Stimulated activated CD4-positive, alpha-beta T cell treated with anti-CD3 and anti-CD28 coated beads, Interleukin-4, amount 100 ng/mL, for 4 hours (primary cell): ENCODE measurements at places on chromosomes 1 and 21.

- no peak for DNase-seq
Measured at GRCh38 chr1:94281361-94282142, 44.2 kb upstream of the ARHGAP29 start.

DNA sequence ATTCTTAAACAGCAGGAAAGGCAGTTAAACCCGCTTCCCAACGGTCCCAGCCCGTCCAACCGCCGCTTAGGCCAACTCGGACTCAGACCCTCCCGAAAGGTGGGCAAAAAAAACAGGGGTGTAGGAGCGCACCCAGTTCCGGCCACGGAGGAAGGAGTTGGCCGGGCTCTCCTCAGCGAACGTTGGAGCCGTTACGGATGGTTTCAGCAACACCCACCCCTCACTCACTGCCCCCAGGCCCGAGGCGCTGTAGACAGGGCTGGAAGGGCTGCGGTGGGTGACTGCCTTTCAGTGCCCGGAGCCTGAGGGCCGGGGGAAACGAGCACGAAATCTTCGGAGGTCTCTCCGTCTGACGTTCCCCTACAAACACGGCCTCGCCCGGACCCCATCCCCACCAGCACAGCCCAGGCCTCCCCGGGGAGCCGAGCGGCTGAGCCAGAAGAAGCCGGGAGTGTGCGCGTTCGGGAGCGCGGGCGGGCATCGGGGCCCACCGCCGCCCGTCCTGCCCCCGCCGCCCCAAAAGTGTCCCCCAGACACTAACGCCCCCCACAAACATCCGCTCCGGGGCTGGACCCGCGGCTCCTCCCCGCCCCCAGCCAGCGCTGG lies 1.3 kb downstream of the KDM5B start:
- no peak for DNase-seq

GRCh38 chr1:8358897-8359616 lies 41.1 kb downstream of the SLC45A1 start:
- no peak for DNase-seq

GRCh38 chr1:50973255-50973654 lies 3.2 kb downstream of the CDKN2C start:
- DNase-seq: no peak

DNA sequence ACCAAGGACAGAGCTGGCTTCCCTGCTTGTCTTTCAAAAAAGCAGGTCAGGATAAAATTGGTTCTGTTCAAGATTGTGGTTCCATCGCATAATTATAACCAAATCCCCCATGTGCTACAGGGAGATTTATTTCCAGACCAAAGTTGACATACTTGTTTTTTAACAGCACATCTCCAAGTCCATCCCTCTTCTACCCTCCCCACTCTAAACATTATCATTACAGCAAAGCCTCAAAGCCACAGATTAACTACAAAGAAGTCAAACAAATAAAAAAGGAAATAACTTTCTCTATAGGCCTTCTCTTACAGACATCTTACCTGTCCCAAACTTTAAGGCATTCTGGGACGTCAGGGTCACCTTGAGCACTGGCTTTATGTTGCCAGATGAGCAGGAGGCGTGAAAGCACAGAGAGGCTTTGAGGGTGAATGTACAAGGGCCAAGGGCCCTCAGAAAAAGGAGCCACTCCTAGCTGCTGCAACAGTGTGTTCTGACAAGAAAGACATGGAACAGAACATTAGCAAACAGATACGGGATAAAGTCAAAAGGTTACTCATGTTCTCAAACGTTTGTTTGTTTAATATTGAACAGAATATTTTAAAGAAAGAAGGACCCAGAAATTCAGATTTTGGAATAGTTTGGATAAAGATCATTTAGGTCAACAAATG lies 31.2 kb downstream of the UBR4 start:
- DNase-seq: no peak

DNA sequence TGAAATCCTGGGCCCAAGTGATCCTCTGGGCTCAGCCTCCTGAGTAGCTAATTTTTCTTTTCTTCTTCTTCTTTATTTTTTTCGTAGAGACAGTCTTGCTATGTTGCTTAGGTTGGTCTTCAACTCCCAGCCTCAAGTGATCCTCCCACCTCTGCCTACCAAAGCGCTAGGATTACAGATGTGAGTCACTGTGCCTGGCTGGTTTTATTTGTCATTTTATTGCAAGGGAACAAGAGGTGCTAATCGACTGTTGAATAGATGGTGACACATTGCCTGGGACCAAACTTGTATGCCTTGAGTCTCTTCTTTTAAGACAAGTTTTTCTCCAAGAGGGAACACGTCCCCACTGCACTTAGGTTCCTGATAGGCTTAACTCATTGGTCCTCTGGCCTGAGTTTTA lies 20.0 kb upstream of the KLHDC8A start:
- no peak for DNase-seq

DNA sequence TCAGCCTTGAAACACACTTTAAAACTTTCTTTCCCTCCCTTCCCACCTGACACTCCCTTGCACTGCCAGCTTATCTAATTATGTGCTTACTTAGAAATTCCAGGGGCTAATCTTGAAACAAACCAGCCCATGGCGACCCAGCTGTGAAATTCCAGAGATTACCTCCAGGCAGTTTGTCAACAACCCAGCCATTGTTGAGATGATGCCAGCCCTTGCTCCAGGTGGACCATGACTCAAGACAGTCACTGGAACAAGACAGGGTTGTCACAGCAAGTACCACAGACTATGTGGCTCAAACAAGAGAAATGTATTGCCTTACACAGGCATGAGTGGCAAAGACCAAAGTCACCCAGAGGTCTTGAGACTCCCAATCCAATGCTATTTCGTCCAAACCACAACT lies 7.9 kb downstream of the FYB2 start:
- DNase-seq: no peak

DNA sequence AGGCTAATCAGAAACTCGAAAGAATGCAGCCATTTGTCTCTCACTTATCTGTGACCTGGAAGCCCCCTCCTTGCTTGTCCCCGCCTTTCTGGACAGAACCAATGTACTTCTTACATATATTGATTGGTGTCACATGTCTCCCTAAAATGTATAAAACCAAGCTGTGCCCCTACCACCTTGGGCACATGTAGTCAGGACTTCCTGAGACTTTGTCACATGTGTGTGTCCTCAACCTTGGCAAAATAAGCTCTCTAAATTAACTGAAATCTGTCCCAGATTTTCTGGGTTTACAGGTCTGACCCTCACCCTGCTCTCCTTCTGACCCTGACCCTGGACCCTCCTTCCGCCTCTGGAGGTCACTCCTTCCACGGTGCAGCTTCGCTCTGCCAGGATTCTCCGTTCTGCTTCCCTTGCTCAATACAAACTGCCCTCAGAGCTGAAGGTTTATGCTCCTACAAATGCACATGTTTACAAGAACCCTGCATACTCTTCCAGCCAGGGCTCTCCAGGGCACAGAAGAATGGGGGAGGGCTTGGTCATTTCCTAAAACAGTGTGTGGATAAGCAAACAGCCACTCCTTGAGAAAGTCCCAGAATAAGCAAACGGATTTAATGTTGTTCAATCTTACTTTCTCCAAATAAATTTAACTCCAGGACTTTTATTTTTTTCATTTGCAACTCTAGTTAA lies 160.5 kb downstream of the ACTL8 start:
- no peak for DNase-seq

DNA sequence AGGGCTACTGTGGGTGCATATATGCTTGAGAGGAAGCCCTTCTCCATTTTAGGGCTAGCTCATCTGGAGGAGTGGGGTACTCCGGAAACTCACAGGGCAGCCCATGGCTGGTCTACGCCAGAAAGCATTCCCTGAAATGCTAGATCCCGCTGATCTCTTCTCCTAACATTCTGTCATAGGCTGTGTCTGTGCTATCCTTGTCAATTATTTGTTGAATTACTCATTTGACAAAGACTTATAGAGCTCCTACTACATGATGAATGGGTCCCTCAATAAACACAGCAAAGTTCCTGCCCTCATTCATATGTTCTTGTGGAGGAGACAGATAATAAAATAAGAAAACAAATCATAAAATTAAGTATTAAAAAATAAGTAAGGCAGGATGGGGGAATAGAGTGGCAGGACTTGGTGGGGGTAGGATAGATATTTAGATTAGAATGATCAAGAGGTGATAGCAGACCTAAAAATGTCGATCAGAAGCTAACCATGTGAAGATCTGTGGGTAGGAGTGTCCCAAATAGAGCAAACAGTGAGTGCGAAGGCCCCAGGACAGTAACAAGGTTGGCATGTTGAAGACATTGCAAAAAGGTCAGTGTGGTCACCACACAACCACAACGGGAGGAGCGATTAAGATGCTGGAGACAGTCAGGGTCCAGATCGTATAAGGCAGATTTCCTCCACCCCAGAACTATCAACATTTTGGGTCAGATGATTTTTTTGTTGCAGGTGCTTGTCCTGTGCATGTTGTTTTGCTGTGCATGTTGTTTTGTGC lies 13.2 kb downstream of the NGF start:
- DNase-seq: no peak

DNA sequence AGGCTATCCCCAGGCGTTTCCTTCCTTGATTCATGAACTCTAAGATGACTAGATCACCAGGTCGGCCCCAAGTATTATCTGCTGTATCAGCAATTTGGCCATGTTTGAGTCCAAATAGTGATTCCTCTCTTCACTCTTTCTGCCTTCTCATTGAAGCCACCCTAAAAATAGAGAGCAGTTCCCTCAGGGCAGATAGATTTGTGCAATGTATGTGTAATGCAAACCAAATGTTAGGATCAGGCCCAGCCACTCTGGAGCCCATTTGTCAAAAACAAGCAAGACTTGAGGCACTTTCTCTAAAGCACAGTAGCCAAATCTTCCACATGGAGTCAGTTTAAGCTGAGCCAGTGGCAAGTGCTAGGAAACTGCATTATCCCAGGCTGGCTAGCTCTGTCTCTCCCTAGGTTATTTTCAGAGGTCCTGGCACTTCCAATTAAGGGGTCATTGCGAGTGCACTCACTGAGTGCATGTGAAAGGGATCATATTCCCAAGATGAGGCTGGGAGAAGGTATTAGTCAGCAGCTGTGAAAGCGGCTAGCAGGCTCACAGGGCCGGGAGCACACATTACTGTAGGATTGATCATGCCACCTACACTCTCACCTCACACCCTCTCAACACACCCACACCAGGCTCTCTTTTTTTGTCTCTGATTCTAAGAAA lies 97.9 kb upstream of the RAB3GAP2 start:
- DNase-seq: no peak

GRCh38 chr1:102853701-102854187 lies 254.6 kb downstream of the COL11A1 start:
- DNase-seq: no peak

- DNase-seq: no peak
Measured at GRCh38 chr1:182731852-182732575, 47.6 kb upstream of the RGS8 start.

DNA sequence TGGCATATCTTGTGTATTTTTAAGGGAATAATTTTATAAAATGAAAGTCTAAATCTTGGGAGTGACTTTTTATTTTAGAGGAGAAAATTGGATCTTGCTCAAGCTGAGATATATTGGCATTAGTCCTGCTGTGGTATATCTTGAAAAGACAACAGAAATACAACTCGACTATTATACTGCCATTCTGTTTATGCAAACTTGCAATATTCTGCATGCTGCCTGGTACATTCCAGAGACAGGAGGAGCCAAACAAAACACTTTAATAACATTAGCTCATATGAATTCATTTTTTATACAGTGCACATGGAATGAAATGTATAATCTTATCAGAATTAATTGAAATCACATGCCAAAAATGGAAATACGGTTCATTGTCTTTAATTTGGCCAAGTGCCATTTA lies 176.0 kb upstream of the NRIP1 start:
- no peak for DNase-seq

DNA sequence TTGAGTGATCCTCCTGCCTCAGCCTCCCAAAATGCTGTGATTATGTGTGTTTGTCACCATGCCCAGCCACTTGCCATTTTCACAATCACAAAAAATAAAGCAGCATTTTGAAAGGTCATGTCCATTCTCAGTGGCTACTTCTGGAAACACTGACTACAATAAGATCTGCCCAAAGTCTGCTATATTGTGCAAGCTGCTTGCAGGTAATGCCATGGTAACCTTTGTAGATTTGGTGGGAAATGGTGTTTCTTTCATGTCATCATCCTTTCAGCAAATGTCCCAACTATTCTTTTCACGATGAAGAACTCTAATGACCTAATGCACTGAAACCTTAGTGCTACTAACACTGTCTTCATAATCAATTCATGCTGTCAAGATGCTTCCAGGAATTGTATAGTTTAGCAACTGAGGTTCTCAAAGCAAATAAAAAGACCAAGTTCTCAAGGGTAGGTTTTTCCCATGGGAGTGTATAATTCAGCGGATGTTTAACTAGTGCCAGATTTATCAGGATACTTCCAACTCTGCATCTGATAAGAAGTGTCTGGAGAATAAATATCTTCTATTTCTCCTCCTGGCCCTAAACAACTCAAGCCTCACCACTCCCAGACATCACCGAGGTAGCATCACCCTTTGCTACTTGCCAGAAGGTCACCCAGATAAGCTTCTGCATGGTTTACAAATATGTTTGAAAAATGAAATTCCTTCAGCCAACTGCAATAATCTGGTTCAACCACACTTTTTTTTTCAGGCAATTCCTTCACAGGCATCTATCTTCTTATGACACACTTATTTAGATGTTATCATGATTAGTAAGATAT lies 132.0 kb upstream of the ZC3H11B start:
- DNase-seq: no peak

GRCh38 chr21:37675202-37675801 lies 241.0 kb downstream of the KCNJ6 start:
- peak; percentile 26 for DNase-seq

- no peak for DNase-seq
Measured at GRCh38 chr1:167312871-167313270, 92.2 kb downstream of the POU2F1 start.

DNA sequence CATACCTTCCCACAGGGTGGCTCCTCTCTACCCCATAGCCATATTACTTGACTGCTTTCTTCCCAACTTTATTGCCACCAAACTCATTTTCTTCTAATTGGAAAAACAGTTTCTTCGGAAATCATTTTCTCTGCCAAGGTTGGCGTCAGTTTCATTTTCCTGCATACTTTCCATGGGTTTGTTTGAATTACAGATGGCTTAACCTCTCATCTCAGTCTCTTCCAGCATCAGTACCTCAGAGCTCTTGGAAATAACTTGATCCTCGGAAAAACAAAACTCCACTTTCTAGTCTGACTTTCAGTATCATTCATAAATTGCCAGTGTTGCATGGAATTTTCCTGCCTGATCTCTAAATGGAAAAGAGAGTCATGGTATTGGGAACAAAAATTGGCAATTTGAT lies 20.3 kb upstream of the PRDM2 start:
- no peak for DNase-seq

DNA sequence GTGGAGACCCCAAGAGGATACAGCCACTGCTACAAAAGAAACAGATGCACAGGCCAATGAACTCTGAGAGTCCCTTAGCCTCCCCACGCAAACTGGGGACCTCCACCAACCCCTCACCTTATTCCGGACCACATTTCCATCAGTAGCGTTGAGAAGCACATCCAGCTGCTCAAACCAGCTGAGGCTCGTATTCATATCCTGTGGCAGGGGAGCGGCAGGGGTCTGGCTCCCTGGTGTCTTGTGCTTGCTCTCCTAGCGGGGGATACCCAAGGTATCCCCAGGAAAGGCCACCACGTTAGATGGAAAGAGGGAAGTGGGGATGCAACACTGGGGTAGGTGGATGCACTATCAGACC lies 481 bp downstream of the CCDC163 start:
- DNase-seq: no peak

GRCh38 chr1:2432441-2432844 lies 20.1 kb upstream of the PEX10 start:
- no peak for DNase-seq

- DNase-seq: no peak
Measured at GRCh38 chr1:98467122-98467521, 194.4 kb upstream of the SNX7 start.
